ENCODE measurements at places on chromosomes 1 and 21. TPM values are rescaled to one million over a fixed set of nuclear protein-coding genes. Genes with fewer than 3 reads are reported as not detected.

- no peak for DNase-seq
Measured at GRCh38 chr1:204426971-204427701, 15.5 kb upstream of the PPP1R15B start.

- no peak for DNase-seq
Measured at GRCh38 chr1:7295946-7296345, 475.1 kb upstream of the VAMP3 start.

The AGBL4 gene
- 0.41 TPM for total RNA-seq

The SPRR2G gene
- not detected for total RNA-seq

The SLC45A1 gene
- total RNA-seq = 1.7 TPM

The TIE1 gene
- 2.2 TPM for total RNA-seq

Data from H1 (cell line).